ENCODE measurements at places on chromosomes 5 and 9.

- no peak for DNase-seq
- H3K4me3 ChIP-seq, result peak overlapping the region; percentile 78
- H3K27ac ChIP-seq, result no peak overlapping the region
- H3K27me3 ChIP-seq, result peaks cover 89% of the 10 kb centered on the region
- no peaks in the 10 kb centered on the region for H3K36me3 ChIP-seq
- H3K4me1 ChIP-seq, result peaks cover 34% of the 10 kb centered on the region
Measured at GRCh38 chr5:55231919-55232270, 1.5 kb downstream of the CCNO start.

DNA sequence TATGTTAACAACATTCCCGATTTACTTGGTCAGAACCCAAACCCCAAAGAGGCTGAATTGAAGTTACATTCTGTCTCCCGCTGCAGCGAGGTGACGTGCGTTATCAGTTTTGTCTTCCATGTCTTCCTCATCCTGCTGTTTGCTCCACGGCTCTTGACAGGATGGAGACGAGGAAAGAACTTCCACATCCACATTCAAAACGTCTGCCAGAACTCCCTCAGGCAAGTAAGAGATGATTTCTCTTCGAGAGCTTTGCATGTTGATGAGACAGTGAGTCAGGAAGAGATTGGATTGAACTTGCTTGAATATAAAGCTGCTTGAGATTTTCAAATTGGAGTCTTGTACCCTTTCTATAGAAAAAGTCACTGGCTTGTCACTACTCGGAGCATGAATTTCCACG, 242.6 kb downstream of the AUH start:
- H3K36me3 ChIP-seq, result peaks cover 5% of the 10 kb centered on the region
- H3K27ac ChIP-seq, result peak overlapping the region; percentile 48
- H3K27me3 ChIP-seq, result no peaks in the 10 kb centered on the region
- H3K4me3 ChIP-seq, result peak overlapping the region; percentile 52
- H3K4me1 ChIP-seq, result peaks cover 26% of the 10 kb centered on the region

DNA sequence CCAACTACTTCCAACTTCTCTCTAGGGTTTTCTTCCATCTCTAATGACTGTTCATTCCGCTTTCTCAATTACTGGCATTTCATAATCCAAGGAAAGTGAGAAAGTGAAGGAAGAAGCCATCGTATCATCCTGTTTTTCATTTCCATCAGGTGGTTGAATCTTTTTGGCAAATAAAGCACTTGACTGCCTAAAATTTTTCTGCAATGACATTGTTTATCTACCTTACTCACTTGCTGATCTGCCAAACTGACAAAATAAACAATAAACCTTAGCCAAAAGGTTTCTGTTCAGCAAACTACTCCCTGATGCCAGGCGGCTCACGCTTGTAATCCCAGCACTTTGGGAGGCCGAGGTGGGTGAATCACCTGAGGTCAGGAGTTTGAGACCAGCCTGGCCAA, 18.4 kb downstream of the FNBP1 start:
- no peaks in the 10 kb centered on the region for H3K36me3 ChIP-seq
- H3K4me3 ChIP-seq, result no peak overlapping the region
- no peak for DNase-seq
- no peak overlapping the region for H3K27ac ChIP-seq
- H3K27me3 ChIP-seq, result no peaks in the 10 kb centered on the region
- H3K4me1 ChIP-seq, result peaks cover 4% of the 10 kb centered on the region

DNA sequence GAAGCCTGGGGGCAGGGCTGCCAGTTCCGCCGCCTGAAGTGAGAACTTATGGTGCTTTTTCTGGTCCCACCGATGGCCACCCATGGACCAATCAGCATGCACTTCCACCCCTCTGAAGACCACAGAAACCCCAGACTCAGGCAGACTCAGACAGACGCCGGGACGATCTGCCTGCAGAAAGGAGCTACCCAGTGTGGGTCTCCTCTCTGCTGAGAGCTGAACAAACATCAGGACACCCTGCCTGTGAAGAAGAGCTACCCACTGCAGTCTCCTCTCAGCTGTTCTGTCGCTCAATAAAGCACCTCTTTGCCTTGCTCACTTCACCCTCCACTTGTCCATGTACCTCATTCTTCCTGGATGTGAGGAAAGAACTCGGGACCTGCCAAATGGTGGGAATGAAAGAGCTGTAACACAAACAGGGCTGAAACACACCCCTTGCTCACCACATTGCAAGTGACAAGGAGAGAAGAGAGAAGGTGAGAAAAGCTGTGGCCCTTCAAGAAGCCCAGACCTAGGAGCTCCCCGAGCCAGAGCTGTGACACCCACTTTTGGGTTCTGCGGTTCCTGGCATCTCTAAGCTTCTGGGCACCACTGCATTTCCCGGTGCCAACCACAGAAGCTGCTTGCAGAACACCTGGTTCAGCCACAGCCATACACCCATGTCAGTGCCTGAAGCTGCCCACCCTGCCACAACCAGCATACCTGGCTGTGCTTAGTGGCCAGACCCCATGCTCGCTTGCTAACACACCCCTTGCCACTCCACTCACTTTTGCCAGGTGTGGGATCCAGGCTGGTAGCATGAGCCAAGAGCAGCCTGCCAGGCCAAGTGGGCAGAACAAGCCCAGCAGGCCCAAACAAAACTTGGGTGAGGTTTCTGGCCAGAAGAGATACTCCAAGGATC, 114.3 kb upstream of the TSLP start:
- no peak for DNase-seq
- no peaks in the 10 kb centered on the region for H3K4me1 ChIP-seq
- H3K4me3 ChIP-seq, result no peak overlapping the region
- H3K27me3 ChIP-seq, result no peaks in the 10 kb centered on the region

DNA sequence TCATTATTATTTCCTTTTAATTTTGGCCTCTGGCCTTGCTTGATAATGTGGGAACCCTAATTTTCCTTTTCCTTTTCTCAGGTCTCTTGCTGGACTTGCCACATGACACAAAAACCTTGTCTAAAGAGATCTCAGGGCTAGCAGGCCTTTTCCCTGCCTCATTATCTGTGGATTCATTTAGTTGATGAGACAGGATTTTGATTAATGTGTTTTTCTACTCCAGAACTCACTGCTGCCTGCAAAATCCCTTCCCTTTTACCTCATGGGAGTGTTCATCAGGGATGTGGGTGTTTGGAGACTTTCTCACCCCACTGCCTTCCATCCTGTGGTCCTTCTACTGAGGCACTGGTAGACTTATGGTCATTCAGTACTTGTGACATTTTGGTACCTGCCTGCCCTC, 56.2 kb upstream of the MAMDC2 start:
- no peak overlapping the region for H3K4me3 ChIP-seq
- H3K36me3 ChIP-seq, result no peaks in the 10 kb centered on the region
- H3K4me1 ChIP-seq, result peaks cover 5% of the 10 kb centered on the region
- H3K27me3 ChIP-seq, result peaks cover 27% of the 10 kb centered on the region
- H3K27ac ChIP-seq, result no peak overlapping the region

DNA sequence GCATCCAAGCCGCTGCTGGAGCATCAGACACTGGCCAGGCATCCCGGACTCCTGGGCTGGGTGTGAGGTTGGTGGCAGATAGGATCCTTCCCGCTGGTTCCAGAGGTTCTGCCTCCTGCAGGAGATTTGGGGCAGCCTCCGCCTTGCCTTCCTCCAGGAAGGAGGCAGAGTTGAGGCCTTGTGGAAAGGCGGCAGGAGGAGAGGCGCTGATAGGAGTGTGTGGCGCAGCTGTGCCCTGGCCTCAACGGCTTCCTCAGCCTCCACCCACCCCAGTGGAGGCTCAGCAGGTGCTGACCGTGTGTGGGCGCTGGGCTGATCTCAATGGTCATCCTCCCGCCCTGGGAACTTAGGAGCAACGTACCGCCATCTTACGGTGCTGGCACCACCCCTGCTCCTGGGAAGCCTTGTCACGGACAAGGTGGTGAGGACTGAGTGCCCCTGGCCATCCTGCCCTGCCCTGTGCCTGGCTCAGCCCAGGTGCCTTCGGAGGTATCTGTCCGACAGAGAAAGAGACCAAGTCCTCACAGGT, 10.2 kb downstream of the NCS1 start:
- peaks cover 46% of the 10 kb centered on the region for H3K4me1 ChIP-seq
- no peak overlapping the region for H3K4me3 ChIP-seq
- DNase-seq, result no peak

DNA sequence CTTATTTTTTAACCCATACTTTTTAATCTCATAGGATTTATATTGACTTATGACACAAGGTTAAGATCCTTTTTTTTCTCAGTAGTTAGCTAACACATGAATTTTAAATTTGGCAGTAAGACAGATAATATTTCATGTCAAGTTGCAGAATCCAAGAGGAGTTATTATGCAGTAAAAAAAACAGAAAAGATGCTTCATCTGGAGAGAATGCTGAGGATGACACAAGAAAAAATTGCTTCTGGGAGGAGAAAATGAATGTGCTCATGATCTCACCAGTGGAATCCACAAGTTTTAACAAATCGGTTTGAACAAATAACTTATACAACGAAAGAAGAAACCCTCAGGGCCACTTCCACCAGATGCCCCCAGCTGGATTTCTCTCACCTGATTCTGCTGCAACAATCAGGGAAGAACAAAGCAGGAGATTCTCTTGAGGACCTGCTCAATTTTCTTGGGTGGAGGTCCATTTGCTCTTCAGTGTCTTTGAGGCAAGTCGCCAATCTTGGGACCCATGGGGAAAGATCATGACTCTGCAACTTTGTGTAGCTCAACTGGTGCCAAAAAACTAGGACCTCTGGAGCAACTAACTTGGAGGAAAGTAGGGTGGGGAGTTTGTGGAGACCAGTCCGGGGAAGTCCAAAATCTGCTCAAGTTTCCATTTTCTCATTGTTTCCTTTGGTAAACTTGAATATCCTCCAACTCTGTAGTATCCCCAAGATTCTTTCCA, 50.5 kb upstream of the TNFSF15 start:
- peaks cover 22% of the 10 kb centered on the region for H3K4me1 ChIP-seq
- H3K4me3 ChIP-seq, result no peak overlapping the region
- H3K36me3 ChIP-seq, result no peaks in the 10 kb centered on the region

GRCh38 chr5:67805666-67806348, 409.7 kb upstream of the PIK3R1 start:
- peaks cover 13% of the 10 kb centered on the region for H3K4me1 ChIP-seq
- no peaks in the 10 kb centered on the region for H3K27me3 ChIP-seq
- no peak for DNase-seq
- H3K4me3 ChIP-seq, result no peak overlapping the region
- no peak overlapping the region for H3K27ac ChIP-seq

DNA sequence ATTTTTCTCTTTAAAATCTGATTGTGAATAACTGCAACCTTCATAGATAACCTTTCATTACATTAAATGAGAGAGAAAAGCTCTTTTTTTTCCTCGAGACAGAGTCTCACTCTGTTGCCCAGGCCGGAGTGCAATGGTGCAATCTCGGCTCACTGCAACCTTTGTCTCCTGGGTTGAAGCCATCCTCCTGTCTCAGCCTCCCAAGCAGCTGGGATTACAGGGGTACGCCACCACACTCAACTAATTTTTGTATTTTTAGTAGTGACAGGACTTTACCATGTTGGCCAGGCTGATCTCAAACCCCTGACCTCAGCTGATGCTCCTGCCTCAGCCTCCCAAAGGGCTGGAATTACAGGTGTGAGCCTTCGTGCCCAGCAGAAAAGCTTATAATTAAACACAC, 69.9 kb upstream of the ERBIN start:
- DNase-seq, result no peak
- no peaks in the 10 kb centered on the region for H3K36me3 ChIP-seq
- H3K27ac ChIP-seq, result no peak overlapping the region
- no peak overlapping the region for H3K4me3 ChIP-seq
- H3K27me3 ChIP-seq, result peaks cover 18% of the 10 kb centered on the region

DNA sequence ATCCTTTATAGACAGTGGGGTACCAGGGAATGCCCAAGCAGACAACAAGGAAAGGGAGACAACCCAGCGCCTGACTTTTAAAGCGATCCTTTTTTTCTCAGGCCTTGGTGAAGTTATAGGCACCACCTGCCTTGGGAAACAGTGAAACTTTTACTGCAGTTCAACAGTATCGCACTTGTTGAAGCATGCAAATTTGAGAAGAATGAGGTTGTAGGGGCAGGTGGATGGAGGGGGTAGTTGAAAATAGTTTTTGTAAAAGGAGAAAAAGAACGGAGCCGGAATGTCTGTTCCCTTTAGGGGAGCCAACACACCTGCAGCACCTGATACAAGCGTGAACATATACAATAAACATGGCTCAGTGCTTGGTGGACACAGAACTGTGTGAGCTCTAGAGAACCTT, 190.2 kb upstream of the NR3C1 start:
- no peak overlapping the region for H3K27ac ChIP-seq
- no peak for DNase-seq
- no peak overlapping the region for H3K4me3 ChIP-seq
- no peaks in the 10 kb centered on the region for H3K36me3 ChIP-seq

GRCh38 chr5:73312146-73312871, 136.3 kb downstream of the FOXD1 start:
- H3K27ac ChIP-seq, result peak overlapping the region; percentile 82
- H3K4me3 ChIP-seq, result no peak overlapping the region
- H3K4me1 ChIP-seq, result peaks cover 31% of the 10 kb centered on the region

GRCh38 chr5:126849101-126849678, 72.3 kb downstream of the LMNB1 start:
- peaks cover 4% of the 10 kb centered on the region for H3K36me3 ChIP-seq

DNA sequence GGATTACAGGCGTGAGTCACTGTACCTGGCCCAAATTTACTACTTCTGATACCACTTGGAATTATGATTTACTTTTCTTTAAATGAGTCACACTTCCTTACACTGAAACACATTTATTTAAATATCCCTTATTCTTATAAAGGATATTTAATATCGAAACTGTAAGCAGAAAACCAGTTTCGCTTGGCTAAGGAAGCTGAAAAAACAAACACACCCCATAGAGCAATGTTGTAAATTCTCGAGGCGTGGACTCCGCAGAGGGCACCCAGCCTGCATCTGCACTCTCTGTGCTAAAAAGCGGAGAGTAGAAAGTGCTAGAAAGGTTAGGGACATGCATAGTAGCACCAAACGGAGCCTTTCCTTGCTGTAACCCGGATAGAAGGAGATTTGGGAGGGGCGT, 86.5 kb downstream of the HMCN2 start:
- no peaks in the 10 kb centered on the region for H3K4me1 ChIP-seq
- no peak overlapping the region for H3K4me3 ChIP-seq
- H3K27me3 ChIP-seq, result no peaks in the 10 kb centered on the region

GRCh38 chr5:173915310-173916014, 27.3 kb downstream of the CPEB4 start:
- H3K4me3 ChIP-seq, result no peak overlapping the region
- H3K4me1 ChIP-seq, result peaks cover 6% of the 10 kb centered on the region
- H3K27ac ChIP-seq, result no peak overlapping the region
- DNase-seq, result no peak
- H3K27me3 ChIP-seq, result no peaks in the 10 kb centered on the region

DNA sequence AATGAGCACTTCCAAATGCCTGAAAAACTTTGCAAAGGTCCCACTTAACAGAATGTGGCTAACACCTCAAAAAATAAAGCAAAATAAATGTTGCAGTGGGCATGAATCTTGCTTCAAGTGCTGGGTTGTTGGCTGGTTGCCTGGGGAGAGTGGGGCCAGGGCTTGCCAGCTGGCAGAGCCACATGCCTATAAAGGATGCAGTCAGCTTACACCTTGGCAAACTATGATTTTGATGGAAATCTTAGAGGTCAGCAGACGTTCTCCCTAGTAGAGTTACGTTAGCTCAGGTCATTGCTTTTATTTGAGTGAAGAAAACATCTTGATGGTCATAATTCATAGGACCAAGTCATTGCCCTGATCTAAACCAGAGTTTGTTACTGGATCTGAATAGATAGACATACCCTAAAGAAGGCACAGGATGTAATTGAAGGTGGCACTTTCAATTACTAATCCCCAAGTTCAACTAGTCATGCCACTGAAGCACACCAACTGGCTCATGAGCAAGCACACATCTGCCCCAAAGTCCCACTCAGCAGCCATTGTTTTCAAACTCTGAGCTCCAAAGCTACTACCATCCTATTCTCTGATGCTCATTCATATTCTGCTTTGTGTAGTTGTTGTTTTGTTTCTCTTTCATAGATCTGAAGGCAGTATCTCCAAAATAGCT, 51.2 kb upstream of the ZSWIM6 start:
- H3K27ac ChIP-seq, result peak overlapping the region; percentile 70
- DNase-seq, result no peak
- no peak overlapping the region for H3K4me3 ChIP-seq
- H3K36me3 ChIP-seq, result no peaks in the 10 kb centered on the region
- peaks cover under 1% of the 10 kb centered on the region for H3K27me3 ChIP-seq
- peaks cover 24% of the 10 kb centered on the region for H3K4me1 ChIP-seq
